Heart left ventricle (tissue), 16 donors: ENCODE measurements at places on chromosomes 6 and 20.
A peak's percentile ranks its signal among the peaks of the same experiment; 100 is the strongest.

GRCh38 chr6:116924245-116924644, 47.2 kb downstream of the RFX6 start:
- DNase-seq = no peak

- DNase-seq = no peak
Observed at GRCh38 chr20:61373956-61374545, 122.0 kb downstream of the CDH4 start.

DNA sequence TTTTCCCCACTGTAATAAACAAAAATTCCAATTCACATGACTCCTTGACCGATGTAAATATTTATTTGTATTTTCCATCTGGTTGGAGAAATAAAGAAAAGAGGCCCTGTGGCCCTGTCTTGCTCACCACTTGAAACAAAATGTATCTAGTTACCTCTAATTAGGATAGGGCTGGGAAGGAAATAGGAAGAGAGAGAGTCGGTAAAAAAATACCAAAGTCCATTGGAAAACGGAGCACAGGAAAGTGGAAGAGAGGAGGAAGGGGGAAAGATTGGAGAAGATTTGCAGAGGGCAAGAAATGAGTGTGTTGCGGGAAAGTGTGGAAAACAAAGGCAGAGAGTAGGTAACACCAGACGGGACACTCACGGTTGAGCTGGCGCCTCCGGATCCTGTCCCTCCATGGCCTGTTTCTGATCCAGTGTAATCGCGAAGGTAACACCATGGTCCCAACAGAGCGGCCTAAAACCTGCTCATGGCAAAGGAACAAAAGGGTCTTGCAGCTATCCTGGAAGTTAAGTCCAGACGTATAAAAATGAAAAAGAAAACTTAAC, 105.8 kb upstream of the RIPOR2 start:
- no peak for DNase-seq

DNA sequence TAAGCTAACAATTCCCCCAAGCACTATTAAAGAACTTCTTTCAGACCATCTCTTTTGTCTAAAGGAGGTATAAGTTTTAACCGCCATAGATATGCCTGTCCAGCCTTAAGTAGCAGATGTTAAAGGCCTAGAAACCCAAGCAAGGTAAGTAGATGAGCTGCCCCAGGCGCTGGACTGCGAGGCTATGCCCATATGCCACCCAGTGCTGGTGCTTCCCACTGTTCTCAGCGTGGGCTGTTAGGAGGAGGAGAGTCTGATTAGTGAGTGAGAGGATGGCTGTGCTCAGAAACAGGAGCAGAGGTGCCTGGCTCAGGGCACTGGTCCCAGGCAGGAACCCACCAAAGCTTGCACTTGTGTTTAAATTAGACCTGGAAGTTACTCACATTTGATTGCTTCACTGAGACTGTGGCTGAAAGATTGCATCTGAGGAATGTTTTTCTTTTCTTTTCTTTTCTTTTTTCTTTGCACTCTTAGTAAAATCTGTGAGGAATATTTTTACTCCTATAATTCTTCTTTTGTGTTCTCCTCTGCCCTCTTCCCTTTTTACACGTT, 32.2 kb downstream of the PRPH2 start:
- DNase-seq = no peak

DNA sequence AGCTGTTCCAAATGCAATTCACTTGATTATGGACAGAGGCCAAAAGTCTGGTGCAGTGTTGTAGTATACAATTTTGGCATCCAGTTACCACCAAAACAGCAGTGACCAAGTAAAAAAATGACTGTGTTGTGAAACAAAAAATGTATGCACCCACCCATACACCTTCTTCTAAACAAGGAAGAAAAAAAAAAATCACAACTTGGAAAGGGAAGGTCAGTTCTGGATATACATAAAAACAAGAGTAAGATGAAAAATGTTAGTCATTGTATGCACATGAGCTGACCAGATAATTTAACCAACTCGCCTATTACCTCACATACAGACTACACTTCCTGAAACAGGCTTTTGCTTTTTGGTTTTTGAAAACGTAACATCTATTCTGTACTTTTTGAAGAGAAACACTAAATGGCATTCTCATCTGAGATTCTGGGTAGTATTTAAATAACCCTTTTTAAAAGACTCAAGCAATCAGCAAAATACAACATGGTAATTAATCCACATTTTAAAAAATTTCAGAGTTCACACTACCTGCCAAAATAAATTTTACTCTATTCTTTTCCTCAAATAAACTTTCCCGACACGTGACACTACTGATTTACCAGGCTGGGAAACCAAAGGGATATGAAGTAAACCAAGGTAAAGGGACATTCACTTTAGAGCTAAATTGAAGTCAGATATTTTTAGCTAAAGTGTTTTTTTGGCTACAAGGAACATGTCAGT, 141.6 kb upstream of the SHLD1 start:
- no peak for DNase-seq

DNA sequence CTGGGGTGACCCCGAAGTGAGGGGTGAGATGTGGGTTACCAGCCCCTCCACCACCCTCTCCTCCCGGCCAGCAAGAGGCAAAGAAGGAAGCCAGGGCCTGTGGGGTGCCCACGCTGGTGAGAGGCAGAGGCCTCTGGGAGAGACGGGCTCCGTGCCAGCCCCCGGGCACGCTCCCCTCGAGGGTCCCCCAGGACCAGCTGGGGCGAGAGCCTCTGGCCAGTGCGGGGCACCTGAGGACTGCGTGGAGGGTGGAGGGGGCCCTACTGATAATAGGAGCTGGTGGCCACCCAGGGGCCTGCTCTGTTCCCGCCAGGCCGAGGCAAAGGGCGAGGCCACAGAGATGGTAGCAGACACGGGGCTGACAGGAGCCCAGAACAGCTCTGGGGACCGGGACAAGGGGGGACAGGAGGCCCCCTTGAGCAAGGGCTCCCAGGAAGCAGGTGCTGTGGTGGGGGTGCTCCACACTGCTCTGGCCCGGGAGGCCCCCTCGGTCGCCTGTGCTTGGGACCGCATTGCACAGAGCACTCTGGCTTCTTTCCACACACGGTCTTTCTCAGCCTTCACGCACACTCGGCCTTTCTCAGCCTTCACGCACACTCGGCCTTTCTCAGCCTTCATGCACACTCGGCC, 226.9 kb downstream of the TTLL2 start:
- no peak for DNase-seq

- no peak for DNase-seq
Observed at GRCh38 chr6:14802514-14803160, 443.2 kb upstream of the JARID2 start.

DNA sequence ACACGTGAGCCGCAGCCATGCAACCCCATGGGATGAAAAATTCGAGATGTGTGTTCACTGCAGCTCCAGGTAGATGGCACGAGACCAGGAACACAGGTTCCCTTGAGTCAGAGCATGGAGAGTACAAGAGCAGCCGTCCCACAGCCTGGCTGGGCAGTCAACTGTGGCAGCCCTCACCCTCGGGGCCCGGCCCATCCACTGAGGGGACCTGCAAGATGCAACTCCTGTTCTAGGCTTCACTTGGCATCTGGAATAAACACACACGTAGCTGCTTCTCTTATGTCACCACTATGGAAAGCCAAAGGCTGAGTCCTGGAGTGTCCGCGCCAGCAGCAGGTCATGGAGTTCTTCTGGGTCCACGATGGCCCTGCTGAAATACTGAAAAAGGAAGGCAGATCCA, 77.0 kb downstream of the WDR27 start:
- no peak for DNase-seq

- no peak for DNase-seq
Observed at GRCh38 chr6:167244064-167244960, 46.8 kb upstream of the UNC93A start.

- no peak for DNase-seq
Observed at GRCh38 chr20:858011-858410, 24.5 kb downstream of the FAM110A start.

DNA sequence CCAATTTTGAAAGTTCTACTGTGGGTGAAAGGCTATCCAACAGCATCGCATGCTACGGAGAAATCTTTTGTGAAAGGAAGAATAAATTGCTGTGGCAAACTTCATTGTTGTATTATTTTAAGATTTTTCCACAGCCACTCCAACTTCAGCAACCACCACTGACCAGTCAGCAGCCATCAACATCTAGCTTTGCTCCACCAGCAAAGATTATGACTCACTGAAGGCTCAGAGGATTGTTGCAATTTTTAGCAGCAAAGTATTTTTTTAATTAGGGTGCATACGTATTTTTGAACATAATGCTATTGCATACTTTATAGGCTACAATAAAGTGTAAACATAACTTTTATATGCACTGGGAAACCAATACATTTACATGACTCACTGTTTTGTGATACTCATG, 493.5 kb downstream of the TFAP2A start:
- no peak for DNase-seq

GRCh38 chr20:30489614-30490003, 767.9 kb upstream of the DEFB115 start:
- DNase-seq = no peak

DNA sequence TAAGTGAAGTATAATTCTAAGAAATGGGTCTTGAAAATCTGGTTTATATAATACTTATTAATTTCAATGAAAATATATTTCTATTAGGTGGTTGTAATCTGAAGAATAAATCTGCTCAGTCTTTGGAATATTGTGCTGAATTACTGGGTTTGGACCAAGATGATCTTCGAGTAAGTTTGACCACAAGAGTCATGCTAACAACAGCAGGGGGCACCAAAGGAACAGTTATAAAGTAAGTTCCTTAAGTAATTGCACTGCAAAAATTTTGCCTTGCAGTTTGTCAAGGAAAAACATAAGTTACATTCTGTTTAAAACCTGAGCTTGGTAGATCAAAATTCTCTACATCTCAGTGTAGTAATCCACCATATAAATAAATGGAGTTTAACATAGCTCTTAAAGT, 106.0 kb downstream of the MYO6 start:
- no peak for DNase-seq

DNA sequence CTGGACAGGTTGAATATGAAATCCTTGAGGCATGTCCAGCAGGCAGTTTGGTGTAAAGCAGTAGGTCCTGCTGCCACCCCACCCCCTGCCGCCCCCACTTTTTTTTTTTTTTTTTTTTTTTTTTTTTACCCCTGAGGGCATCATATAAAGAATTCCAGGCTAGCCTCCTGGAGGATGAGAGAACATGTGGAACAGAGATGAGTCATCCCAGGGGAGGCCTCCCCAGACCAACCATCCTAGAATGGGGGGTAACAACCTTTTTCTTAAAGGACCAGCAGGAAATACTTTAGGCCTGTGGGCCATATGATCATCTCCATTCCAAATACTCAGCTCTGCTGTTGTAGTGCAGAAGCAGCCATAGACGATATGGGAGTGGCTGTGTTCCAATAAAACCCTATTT, 170.9 kb downstream of the GJA10 start:
- DNase-seq = no peak

DNA sequence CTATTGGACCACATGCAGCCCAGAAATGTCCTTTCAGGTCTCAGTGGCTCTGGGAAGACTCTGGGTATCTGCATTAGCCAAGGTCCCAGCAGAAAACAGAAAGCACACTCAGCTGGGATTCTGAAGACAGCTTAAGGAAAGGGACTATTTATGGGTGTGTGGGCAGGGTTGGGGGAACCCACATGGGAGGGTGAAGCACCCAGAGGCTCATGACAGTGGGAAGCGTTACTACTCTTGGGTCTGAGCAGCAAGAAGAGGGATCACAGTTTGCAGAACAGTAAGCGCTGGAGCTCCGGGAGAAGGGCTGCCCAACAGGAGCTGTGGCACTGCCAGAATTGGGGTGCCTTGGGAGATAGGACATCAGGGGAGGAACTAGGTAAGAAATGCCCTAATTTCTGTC, 12.4 kb upstream of the CDC5L start:
- DNase-seq = no peak

- no peak for DNase-seq
Observed at GRCh38 chr20:59082981-59083380, 40.4 kb upstream of the PRELID3B start.

- no peak for DNase-seq
Observed at GRCh38 chr6:132687306-132687705, 26.5 kb downstream of the VNN1 start.

DNA sequence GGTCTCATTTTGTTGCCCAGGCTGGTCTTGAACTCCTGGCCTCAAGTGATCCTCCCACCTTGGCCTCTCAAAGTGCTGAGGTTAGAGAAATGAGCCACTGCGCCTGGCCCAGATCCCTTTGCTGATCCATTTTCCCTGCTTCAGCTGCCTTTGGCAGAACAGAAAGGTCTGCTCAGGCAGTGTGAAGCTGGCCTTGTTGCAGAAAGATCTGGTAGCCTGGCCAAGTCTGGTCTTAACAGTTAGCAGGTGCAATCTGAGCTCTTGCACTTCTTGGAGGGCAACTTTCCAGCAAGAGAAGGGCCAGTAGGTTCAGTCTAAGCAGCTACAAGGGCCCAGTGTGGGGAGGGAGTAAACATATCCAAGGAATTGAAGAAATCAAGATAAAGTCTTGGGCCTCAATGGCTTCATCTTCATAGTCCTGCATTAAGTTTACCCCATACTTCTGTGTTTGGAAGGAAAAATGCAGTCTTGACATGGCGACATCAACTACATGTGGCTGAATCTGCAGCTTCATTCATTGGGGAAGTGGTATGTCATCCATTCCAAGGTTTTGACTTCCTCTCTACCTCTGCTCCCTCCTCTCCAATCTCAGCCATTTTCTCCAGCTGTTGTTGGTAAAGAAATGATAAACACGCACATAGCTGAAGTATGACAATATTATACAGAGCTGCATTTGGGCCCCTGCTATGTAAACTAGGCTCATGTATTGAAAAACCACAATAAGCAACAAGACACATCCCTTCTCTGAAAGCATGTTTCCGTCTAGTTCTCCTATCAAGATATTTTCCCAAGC, 39.0 kb upstream of the NEDD9 start:
- DNase-seq = no peak

GRCh38 chr6:107064579-107065065, 36.6 kb downstream of the MTRES1 start:
- DNase-seq = peak; percentile 38

GRCh38 chr20:35947489-35947888, 6.8 kb downstream of the SCAND1 start:
- no peak for DNase-seq

DNA sequence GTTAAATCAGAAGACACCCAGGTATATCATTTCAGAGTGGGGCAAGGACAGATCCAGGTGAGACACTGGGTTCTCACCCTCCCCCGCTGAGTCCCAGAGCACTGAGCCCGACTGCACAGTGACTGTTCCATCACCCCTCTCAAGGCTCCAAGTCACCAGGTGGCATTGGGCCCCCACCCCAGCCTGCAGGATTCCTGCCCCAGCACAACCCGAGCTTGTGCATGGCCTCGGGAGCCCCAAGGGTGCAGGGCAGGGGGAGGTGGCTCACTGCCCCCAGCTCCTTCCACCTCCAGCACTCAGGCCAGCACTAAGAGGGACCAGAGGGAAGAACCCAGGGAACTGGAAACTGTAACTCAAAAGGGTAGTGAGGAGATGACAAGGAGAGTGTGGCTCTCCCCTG, 39.3 kb upstream of the CST5 start:
- DNase-seq = no peak

- DNase-seq = no peak
Observed at GRCh38 chr6:49541936-49542335, 8.5 kb upstream of the C6orf141 start.

GRCh38 chr6:1574083-1574761, 35.5 kb upstream of the FOXC1 start:
- no peak for DNase-seq

- DNase-seq = no peak
Observed at GRCh38 chr6:127215931-127216330, 50.7 kb upstream of the RNF146 start.
